Kidney epithelial cell (primary cell): ENCODE measurements at places on chromosomes 2 and 18. TPM values are rescaled to one million over a fixed set of nuclear protein-coding genes. Genes with fewer than 3 reads are reported as not detected.

DNA sequence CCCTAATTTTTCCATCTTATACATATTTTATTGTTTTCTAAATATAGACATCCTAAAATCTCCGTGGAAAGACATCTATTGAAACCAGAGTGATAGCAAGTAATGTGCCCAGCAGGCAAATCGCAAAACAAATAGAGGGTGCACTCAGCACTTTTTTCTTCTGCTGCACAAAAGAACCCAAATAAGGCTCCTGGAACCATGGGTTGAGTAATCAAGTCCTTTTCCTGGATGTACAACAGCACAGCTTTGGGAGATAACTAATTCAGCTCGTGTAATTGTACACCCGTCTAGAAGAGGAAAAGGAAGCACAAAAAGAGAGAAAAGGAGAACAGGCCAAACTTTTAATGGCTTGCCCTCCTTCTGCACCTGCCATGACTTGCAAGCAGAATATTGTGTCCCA lies 126.9 kb upstream of the TLK1 start:
- no peak for DNase-seq

DNA sequence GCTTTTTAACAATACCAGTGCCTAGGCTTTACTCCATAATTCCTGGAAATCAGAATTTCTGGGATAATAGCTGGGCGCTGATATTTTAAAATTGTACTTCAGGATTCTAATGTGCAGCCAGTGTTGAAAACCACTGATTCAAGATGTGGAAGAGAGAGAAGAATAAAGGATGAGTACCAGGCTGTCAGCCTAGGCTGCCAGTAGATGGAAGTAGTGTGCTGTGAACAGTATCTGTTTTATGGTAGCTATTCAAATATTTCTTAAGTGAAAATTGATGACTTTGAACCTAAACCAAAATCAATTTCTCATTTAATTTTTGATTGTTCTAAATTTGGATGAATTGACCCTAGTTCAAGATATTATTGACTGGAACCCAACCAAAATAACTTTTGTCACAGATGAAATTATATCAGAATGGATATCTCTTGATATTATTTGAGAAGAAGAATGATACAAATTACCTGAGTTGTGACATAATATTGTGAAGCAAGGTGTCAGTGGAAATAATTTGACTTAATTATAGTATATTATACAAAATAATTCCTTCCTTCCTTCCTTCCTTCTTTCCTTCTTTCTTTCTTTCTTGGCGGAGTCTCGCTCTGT lies 88.0 kb downstream of the COMMD1 start:
- DNase-seq, result peak; percentile 16

DNA sequence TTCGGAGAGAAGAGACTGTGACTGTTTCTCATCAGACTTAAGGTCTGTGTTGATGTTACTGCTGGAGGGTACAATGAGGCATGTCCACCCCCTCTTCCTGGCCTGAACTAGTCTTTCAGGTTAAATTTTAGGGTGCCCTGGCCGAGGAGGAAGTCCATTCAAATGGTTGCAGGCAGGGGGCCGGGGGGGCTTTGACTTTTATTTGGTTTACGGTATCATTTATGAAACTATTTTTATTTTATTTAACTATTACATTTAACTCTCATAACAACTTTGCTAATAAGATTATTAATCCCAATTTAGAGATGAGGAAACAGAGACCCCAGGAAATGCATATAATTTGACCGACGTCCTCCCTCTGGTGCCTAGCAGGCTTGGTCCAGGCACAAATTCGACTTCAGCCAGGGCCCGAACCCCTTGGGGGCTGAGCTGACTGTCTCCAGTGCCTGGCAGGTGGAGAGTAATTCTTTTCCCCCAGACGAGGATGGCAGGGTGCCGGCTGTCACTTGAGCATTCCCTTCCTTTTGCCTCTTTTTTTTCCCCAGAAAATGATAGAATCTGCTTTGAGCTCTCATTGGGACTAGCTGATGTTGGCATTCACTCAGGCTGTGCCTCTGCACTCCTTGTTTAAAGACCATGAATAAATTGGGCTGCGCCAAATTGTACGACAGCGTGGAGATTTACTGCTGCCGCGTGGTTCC lies 255.3 kb upstream of the SALL3 start:
- DNase-seq, result no peak

The OSBPL6 gene
- total RNA-seq, result 3.6 and 3.8 TPM in 2 replicates

GRCh38 chr2:46284796-46285195 lies 12.4 kb upstream of the EPAS1 start:
- no peak for DNase-seq

The MYOM1 gene
- total RNA-seq, result 0.04 and 0.34 TPM in 2 replicates

DNA sequence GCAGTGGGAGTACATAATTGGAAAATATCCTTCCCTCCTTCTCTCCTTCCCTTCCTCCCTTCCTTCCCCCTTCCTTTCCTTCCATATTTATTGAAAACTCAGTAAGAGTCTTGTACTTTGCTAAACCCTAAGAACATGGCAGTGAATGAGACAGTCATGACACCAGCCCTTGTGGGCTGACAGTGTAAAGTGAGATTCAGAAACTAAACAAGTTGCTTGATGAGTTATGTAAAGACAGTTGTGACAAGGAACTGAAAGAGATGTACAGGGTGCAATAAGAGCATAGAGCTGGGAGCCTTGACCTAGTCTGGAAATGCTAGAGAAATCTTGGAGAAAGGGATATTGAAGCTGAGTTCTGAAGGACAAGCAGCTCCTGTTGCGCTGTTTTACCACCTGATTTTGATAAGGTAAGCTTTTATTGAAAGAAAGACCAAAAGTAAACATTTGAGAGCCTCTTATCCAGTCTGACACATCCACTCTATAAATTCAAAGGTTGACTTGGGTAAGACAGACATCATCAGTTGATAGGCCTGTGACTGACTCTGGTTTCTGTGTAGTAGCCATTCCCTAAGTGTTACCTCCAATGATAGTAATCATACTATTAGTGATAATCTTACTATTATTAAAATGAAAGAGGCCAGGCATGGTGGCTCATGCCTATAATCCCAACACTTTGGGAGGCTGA lies 66.5 kb upstream of the SKOR2 start:
- no peak for DNase-seq

The VWA3B gene
- total RNA-seq, result not detected in 2 replicates

- DNase-seq, result no peak
These were observed 18.8 kb upstream of the MRPL33 start for GRCh38 chr2:27752551-27753237.

DNA sequence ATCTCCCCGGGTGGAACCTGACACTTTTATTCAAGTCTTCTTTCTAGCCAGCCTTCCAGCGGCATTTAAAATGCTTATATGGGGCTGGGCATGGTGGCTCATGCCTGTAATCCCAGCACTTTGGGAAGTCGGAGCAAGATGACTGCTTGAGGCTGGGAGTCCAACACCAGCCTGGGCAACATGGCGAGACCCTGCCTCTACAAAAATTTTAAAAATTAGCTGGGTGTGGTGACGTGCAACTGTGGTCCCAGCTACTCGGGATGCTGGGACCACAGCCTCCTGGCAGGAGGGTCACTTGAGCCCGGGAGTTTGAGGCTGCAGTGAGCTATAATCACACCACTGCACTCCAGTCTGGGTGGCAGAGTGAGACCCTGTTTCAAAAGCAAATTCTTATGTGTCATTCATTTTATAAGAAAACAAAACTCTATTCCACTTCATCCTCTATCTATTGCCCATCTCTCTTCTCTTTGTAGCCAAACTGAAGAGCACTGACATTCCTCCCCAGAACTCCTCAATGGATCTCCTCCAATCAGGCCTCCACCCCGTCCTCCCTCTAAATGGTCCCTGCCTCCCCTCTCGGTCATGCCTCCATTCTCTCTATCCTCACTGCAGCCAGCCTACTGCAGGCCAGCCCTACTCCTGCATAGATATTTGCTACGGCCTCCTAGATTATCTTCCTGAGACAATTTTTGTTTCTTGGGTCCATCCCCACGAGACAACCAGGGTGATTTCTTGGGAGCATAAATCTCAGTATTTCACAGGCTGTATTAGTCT lies 18.0 kb upstream of the RHOB start:
- no peak for DNase-seq

GRCh38 chr2:72010647-72011369 lies 136.9 kb downstream of the CYP26B1 start:
- no peak for DNase-seq

DNA sequence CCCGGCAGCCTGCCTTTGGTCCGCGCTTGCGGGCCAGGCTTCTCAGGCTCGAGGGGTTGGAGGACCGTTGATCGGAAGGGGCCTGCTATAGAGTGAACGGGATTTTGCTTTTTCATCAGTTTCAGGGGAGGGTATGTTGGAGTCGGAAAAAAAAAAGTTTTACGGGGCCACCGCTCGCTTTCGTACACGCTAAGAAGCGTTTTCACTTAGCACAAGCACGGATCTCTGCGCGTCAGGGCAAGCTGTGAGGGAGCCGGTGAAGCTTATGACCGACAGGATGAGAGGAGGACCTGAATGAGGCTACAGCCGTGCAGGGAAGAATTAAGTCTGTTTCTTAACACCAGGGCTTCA lies 443 bp downstream of the CPSF3 start:
- DNase-seq, result no peak

The GALNT5 gene
- total RNA-seq, result 2.9 and 3.1 TPM in 2 replicates

The GALNT13 gene
- total RNA-seq, result 0.46 and 0.75 TPM in 2 replicates

DNA sequence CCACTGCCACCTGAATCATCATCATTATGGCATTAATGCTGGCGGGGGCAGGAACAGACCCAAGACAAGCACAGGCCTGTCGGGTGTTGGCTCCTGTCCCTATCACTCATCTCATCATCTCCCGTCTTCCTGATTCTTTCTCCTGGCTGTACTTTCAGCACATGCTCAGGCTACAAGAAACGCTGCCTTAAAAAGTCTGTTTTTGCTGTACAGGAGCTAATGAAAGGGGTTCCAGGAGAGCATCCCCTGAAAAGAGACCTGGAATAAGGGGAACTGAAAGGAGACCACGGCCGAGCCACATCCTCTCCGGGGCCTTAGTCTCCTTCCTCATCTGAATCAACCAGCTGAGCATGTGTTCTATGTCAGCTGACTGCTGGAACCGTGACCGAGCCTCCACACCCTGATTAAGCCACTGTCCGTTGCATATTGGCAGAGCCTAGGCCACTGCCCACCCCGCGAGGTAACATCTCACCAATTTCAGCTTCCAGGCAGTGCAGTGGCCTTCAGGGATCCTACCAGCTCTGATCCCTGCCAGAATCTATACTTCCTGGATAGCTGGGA lies 62.6 kb downstream of the DNMT3A start:
- DNase-seq, result no peak

The DSG4 gene
- not detected in 2 replicates for total RNA-seq

DNA sequence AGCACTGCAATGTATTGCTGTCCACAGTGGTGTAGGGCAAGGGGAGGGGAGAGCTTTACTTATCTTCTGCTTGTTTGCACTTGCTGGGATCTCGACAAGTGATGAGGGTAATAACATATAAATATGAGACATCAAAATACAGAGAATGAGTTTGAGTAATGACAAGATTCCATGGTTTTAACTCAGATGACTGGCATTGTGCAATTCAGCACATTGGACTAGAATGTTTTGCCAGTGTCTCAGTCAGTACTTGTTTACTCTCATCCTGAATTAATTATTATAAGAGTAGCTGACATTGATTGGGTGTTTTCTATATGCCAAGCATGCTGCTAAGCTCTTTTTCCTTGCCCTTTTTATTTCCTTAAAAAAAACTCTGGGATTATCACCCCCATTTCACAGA lies 306.7 kb upstream of the MMADHC start:
- DNase-seq, result no peak

GRCh38 chr2:186641132-186641806 lies 51.4 kb downstream of the ITGAV start:
- DNase-seq, result no peak

DNA sequence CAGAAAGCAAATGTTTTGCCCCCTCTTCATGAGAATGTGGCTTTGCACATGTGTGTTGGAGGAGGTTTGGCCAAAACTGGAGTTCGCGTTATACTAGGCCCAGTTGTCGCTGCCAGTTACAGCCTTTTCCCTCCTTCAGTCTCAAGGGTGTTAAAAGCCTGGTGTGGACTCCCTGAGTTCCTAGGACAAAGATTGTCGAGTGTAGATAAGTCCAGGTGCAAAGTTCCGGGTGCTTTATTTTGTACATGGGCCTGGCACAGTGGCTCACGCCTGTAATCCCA lies 542 bp upstream of the RNF103 start:
- DNase-seq, result no peak

GRCh38 chr2:100423631-100424030 lies 6.2 kb upstream of the CHST10 start:
- DNase-seq, result no peak
